ENCODE measurements at places on chromosomes 6 and 20.

GRCh38 chr20:37869334-37869861, 33.5 kb upstream of the VSTM2L start:
- DNase-seq = no peak

DNA sequence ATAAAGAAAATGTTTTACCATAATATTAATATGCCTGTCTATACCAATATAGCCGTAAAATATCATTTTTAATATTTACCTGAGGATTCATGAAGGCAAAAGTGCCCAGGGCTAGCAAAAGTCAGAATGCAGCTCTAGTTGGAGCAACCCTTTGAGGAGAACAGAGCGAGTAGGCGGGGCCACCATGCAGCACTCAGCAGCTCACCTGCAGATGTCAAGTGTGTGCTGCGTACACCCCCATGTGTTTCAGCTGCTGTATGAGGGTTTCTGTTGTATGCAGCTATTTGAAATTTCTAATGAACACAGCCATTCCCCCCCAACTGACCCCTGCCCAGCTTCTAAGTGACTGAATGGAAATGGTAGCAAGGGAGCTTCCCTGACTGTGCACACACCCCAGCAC, 508.0 kb downstream of the QKI start:
- DNase-seq = no peak

DNA sequence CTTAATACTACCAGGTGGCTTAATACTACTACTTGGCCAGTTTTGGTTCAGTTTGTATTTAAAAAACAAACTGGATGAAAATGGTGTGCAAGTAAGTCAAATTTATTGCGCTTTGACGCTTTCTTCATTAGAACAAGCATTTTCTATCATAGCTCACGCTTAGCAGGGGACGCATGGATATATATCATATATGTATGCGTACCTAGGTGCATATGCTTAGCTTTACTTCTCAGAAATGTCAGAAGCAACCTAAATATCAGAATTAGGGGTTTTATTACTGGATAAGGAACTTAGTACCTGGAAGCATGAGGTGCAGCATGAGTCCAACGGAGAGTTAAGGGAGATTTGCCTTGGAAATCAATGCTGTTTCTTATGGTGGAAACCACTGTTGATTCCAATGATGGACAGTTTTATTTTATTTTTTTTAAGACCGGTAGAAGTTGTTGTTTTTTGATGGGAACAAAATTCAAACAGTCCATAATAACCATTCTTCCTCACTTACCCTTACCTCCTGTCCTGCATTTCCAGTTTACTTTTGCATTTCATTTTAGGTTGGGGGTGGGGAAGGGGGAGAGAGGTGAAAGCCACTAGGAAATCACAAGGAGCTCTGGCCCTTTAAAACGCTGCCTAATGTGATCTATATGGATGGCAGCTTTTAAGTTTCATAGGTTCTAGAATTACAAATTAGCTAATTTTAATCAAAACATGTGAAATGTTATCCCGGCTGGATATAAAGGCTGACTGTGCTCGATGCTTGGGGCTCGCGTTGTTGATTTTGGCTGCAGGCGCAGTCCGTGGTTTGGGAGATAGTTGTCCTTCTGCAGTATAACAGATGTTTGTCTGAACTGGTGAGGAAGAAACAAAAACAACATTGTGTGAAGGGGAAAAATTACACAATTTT, 2.1 kb downstream of the SOBP start:
- no peak for DNase-seq

- DNase-seq = no peak
Observed at GRCh38 chr6:167574431-167575151, 249.7 kb downstream of the TTLL2 start.

- DNase-seq = no peak
Observed at GRCh38 chr20:3896302-3896701, 7.1 kb downstream of the PANK2 start.

GRCh38 chr6:22091424-22091948, 205.3 kb downstream of the PRL start:
- DNase-seq = no peak

DNA sequence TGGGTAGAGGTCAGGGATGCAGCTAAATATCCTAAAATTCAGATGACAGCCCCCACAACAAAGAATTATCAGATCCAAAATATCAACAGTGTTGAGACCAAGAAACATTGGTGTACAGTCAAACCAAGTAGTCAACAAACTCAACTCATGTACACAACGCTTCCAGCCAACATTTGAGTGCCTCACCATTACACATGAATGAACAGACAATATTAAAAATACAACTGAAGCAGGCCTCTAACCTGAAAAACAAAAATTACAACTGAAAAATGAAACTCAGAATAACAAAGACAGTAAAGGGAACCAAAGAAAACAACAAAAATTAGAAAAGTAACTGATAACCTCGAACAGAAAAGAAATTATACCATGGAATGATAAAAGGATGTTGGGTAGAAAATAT, 46.2 kb downstream of the HACE1 start:
- no peak for DNase-seq

- no peak for DNase-seq
Observed at GRCh38 chr20:48906221-48906877, 15.2 kb upstream of the ARFGEF2 start.

- DNase-seq = no peak
Observed at GRCh38 chr20:1825507-1825906, 69.7 kb upstream of the SIRPA start.

- DNase-seq = no peak
Observed at GRCh38 chr6:35216851-35217811, 3.4 kb downstream of the SCUBE3 start.

DNA sequence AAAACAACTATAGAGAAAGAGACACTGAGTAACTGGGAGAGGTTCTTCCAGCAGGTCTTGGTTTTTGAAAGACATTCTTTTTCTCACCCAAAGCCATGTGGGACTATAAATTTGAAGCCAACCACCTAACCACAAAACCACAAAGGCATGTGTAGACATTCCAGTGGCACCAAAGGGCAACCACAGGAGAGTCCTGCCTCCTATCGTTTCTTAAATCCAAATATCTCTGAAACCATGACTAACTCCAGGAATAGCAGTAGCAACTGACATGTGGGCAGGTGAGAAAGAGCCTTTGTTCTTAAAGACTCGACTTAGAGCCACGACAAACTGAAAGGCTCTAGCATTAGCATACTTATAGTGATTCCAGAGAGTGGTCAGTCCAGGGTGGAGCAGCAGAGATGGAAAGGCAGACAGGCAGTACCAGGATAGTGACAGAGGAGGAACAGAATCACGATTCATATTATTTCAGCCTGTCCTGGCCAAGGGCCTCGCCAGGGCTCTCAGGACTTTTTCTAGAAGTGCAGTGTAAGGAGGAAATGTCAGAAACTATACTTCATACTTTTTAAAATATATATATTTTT, 9.4 kb upstream of the COL9A1 start:
- no peak for DNase-seq

DNA sequence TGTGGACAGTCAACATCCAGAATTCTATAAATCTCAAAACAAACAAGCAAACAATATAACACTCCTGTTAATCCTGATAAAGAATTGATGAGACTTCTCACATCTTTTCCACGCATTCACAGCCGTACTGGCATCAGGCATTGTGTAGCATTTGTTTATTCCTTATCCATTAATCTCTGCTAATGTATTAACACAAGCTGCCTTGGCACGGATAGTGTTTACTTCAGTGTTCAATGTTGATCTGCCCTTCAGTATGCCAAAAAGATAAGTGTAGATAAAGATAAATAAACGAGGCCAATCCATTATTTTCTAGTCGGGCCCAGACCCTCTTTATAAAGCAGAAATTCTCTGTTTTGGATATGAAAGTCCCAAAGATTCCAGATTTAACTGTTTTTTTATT, 16.1 kb downstream of the UFL1 start:
- no peak for DNase-seq

DNA sequence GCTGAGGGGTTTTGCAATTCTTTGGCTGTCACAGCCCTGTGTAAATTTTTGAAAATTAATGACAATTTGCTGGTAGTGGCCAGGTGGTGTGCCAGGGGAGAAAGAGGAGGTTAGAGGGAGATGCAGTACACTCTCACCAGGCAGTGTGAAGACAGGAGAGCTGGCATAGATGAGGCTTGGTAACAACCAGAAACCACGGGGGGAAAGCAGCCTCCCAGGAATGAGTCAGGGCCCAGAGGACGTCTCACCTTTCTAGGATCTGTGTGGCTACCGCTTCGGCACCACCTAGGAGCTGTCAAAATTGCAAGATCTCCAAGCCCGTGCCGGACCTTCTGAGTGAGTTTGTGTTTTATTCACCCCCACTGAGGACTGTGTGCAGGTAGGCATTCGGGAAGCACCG, 171.4 kb downstream of the PACRG start:
- DNase-seq = no peak

GRCh38 chr6:159053781-159054398, 9.1 kb upstream of the TAGAP start:
- no peak for DNase-seq

DNA sequence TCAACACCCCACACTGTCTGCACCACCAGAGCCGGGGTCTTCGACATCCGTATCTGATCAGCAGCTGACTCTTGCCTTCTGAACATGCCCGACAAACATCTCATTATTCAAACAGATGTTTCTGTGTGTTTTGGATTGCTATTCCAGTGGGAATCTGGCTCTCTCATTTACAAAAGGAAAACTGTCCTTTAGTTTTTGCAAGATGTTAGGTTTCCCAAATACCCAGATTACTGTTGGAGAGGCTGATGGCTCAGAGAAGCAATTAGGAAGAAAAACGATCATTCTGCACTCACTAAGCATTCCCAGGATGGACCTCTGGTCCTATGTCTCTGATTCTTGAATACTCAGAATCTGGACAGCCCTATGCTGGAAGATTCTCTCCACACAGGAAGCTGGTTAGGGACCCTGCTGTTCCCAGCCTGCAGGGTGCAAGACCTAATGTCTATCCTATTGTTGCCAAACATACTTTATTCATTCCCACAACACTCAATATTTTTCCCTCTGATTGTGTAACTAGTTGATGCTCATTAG, 532.9 kb downstream of the CDH26 start:
- no peak for DNase-seq

DNA sequence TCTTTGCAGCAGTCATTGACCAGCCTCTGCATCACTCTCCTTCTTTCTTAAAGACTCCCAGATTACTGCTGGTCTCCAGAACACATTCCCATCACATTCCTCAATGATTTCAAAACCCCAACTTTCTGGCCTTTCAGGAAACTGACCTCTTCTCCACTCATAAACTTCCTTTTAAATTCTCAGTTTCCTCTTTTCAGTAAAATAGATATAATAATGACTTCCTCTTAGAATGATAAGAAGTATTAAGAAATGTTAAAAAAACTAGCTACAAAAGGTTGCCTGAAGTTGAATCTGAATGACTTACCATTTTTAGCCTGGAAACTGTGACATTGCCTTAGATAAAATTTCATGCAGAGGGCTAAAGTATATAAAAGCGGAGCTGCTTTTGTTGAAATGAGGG, 239.3 kb downstream of the OGFRL1 start:
- no peak for DNase-seq

GRCh38 chr6:135423649-135424128, 73.9 kb downstream of the AHI1 start:
- no peak for DNase-seq

GRCh38 chr6:158991017-158991723, 8.8 kb downstream of the RSPH3 start:
- DNase-seq = no peak

- no peak for DNase-seq
Observed at GRCh38 chr20:35122756-35123405, 24.3 kb downstream of the EDEM2 start.

DNA sequence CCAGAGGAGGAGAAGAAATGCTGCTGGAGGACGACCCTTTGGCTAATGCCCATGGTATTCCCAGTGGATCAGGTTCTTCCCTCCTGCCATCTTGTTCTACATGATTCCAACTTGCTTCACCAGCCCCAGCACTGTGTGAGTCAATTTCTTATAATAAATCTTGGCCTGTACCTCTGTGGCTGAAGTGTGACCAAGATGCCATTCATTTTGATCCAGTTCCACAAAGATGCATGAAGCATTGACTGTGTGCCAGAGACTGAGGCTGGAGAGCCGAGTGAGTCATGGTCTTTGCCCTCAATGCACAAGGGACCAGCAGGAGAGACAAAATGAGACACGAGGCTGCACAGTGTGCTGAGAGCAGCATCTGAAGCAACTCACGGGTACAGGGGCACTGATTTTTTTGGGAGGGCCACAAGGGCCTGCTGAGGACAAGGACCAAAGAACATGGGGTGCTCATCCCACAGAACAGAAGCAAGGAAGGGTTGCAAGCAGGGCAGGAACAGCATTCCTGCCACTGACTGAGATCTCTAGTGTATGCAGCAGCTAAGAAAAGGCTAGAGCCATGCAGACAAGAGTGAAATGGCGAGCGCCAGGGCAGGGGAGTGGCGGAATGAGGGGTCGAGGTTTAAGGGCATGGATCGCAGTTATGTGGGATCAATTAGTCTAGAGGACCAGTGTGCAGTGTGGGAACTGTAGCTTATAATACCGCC, 207.0 kb downstream of the THBS2 start:
- DNase-seq = no peak
